Activated T-helper 1 cell treated with Interleukin-2 at 50 U/mL for 16 hours (primary cell): ENCODE measurements at places on chromosomes 6 and 20.

DNA sequence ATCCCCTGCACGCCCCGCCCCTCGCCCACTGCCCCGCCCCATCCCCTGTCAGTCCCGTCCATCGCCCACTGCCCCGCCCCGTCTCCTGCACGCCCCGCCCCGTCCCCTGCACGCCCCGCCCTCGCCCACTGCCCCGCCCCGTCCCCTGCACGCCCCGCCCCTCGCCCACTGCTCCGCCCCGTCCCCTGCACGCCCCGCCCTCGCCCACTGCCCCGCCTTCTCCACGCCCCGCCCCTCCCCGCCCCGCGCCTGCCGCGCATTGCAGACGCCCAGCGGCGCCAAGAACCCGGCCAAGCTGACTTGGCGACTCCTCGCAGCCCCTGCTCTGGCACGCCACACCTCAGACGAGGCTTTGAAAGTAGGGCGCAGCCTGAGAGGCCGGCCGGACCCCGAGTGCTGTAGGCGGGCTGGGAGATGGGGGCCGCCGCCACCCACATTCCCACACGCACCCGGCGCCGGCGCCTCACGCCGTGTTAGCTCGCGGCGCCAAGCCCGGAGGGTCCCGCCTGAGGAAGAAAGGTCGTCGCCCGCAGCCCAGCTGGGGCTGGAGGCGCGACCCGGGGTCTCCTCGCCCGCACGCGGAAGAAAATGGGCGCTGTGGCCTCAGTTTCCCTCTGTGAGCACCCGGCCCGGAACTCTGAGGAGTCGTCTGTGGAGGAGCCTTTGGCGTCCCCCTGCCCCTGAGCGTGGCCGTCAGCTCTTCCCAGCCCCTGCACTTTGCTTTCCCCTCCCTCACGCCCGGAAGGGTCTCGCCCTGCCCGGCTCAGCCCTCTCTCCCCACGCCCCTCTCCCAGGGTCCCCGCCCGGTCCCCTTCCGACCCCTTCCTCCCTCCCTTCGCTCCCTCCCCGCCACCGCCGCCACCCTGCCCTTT, at the start of gene RAD21L1:
TSS of gene RAD21L1 (plus strand) at position 262 of the 872 bp plus-strand sequence. CDS start 2,410 bp downstream, outside the sequence.
- DNase-seq = peak; percentile 72

DNA sequence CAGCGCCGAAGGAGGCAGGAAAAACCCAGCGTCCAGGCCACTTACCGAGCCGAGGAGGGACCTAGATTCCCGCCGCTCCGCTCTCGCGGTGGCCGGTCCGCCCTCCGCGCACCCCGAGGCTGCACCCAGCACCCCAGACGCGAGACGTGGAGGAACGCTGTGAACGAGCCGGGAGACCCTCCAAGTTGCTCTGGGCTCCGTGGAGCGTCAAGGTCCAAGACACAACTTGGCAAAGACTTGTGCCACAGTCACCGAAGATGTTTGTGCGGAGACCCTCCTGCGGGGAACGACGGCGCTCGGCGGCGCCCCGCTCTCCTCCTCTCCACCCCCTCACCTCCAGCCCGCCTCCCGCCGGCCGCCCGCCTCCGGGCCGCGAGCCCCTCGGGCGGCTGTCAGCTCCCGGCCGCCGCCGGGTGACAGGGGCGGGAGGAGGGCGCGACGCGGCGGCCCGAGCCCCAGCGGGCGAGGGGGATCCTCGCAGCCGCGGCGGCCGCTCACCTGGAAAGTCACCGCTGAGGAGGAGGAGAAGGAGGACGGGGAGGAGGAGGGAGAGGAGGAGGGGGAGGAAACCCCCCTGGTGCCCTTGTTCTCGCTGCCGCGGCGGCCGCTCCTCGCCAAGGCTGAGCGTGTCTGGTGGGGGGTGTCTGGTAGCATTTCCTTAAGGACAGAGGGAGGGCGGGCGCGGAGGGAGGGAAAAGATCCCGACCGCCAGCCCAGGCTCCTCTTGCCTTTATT, 637 bp upstream of the HIVEP2 start:
- DNase-seq = peak; percentile 35

- DNase-seq = peak; percentile 7
Observed at GRCh38 chr6:168956884-168957730, 296.5 kb downstream of the THBS2 start.

DNA sequence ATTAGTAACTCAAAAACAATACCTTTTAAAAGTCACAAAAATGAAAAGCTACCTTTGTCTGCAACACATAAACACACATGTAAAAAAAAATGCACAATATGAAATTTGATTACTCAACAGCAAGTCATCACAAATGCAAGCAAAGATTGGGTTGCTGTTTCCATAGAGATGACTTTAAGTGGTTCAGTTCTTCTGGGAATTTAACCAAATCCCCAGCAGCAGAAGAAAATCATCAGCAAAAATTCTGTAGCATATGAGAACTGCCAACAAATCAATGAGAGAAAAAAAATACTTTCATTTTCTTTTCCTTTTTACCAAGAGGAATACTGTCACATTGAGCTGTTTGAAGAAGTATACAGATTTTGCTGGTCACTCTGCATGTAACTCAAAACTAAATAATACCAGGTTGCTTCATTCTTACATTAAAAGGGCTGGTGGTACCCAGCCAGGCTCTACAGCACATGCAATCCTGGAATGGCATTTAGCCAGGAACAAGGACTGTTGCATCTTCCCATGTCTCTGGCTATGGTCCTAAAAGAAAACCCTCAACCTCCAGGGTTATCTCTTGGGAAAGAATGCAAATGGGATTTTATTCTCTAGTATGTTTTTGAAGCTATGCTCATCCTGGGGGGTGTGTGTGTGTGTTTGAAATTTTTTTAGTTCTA, 158.3 kb downstream of the OPRM1 start:
- DNase-seq = no peak

DNA sequence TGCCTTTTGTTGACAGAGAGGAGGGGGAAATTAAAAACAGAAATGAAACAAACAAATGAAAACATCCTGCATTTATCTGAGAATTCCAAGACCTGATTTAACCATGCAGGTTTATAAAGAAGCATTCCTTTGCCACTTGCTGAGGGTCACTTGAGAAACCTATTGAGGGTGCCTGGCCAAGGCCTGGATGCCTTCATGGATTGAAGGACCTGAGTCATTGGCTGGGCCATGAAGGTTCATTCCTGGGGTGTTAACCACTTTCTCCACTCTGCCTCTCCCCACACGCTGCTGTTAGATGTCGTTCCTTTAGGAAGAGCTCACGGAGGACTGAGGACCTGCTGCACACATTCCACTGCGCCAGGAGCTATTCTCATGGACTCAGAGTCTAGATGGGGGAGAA, 49.7 kb downstream of the DAAM2 start:
- no peak for DNase-seq

DNA sequence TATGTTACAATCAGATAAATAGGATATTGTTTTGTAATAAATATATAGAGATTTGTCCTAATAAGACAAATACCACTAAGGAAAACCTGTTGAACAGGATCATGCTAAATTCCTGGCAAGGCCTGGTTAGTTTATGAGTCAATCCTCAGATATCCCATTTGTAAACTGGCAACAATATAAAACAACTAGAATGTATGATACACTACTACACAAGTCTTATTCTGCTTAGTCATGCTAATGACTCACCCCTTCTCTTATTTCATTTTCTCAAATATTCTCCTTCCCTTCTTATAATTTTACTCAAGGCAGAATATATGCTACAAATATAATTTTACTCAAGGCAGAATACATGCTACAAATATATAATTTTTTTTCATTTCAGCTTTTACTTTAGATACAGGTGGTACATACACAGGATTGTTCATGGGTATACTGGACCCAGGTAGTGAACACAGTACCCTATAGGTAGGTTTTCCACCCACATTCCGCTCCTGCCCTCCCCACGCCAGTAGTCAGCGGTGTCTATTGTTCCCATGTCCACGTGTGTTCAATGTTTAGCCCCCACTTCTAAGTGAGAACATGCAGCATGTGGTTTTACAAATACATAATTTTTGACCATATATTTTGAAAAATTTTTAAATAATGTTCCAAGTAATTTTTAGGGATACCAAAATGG, 6.3 kb downstream of the OSER1 start:
- DNase-seq = no peak

GRCh38 chr6:7475081-7475480, 66.4 kb upstream of the DSP start:
- DNase-seq = no peak
